ENCODE measurements at places on chromosomes 3 and 15.

GRCh38 chr3:117868766-117869165 is 1159.2 kb downstream of the TUSC7 start:
- no peak overlapping the region for H3K4me3 ChIP-seq
- H3K27me3 ChIP-seq, result no peaks in the 10 kb centered on the region
- DNase-seq, result no peak
- no peak overlapping the region for H3K27ac ChIP-seq
- H3K36me3 ChIP-seq, result no peaks in the 10 kb centered on the region

GRCh38 chr15:47917881-47918280 is 200.6 kb downstream of the SEMA6D start:
- no peak overlapping the region for H3K27ac ChIP-seq
- H3K4me3 ChIP-seq, result no peak overlapping the region
- H3K4me1 ChIP-seq, result no peaks in the 10 kb centered on the region
- DNase-seq, result no peak

GRCh38 chr3:184582646-184583577 is 21.3 kb downstream of the EPHB3 start:
- no peak for DNase-seq
- H3K4me3 ChIP-seq, result no peak overlapping the region
- no peaks in the 10 kb centered on the region for H3K27me3 ChIP-seq

- peaks cover 5% of the 10 kb centered on the region for H3K36me3 ChIP-seq
- no peaks in the 10 kb centered on the region for H3K27me3 ChIP-seq
- no peak overlapping the region for H3K4me3 ChIP-seq
Observed at GRCh38 chr3:172224560-172225214, 185.3 kb downstream of the FNDC3B start.

- H3K4me1 ChIP-seq, result no peaks in the 10 kb centered on the region
- H3K4me3 ChIP-seq, result no peak overlapping the region
- H3K27ac ChIP-seq, result no peak overlapping the region
- DNase-seq, result no peak
- no peaks in the 10 kb centered on the region for H3K27me3 ChIP-seq
Observed at GRCh38 chr15:75864213-75865059, 21.2 kb downstream of the UBE2Q2 start.

GRCh38 chr3:8517487-8517886 is 15.9 kb downstream of the LMCD1 start:
- peaks cover 5% of the 10 kb centered on the region for H3K4me1 ChIP-seq
- no peak overlapping the region for H3K27ac ChIP-seq
- H3K36me3 ChIP-seq, result peaks cover 29% of the 10 kb centered on the region

DNA sequence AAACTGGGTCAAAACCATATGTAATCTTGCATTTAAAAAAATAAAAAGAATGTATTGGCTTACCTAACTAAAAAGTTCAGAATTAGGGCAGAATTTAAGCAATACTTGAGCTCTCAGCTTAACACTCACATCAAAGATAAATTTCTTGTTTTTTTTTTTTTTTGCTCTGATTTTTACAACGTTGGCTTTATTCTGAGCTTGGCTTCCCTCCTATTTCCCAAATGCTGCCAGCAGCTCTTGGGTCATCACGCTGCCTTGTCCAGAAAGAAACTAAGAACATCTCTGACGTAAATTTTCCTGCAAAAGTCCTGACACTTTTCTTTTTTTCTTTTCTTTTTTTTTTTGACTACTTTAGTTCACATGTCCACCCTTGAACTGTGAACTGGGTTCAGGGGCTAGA is 150.6 kb upstream of the TGFBR2 start:
- H3K27ac ChIP-seq, result no peak overlapping the region
- DNase-seq, result no peak
- no peaks in the 10 kb centered on the region for H3K4me1 ChIP-seq
- no peak overlapping the region for H3K4me3 ChIP-seq

DNA sequence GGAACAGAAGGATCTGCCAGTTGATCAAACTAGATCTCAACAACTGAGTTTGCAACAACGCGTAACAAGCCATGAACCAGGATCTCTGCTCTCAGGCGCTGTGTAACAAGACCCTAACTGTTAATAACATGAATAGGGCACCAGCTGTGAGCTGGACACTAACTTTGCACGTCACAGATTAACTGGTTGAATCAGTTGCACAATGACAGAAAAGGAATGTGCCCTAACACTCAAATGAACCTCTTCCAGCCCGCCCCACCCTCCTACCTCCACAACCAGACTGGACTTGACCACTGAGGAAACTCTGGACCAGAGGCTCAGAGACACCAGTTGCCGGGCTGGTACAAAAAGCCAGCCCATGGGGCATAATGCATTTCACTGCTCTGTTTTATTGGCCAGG is 34.3 kb downstream of the MCF2L2 start:
- H3K4me1 ChIP-seq, result peaks cover 19% of the 10 kb centered on the region
- no peak for DNase-seq
- H3K27ac ChIP-seq, result peak overlapping the region; percentile 83

GRCh38 chr3:143084856-143085731 is 34.5 kb upstream of the CHST2 start:
- H3K4me1 ChIP-seq, result no peaks in the 10 kb centered on the region
- H3K27ac ChIP-seq, result no peak overlapping the region
- DNase-seq, result no peak
- H3K4me3 ChIP-seq, result no peak overlapping the region

DNA sequence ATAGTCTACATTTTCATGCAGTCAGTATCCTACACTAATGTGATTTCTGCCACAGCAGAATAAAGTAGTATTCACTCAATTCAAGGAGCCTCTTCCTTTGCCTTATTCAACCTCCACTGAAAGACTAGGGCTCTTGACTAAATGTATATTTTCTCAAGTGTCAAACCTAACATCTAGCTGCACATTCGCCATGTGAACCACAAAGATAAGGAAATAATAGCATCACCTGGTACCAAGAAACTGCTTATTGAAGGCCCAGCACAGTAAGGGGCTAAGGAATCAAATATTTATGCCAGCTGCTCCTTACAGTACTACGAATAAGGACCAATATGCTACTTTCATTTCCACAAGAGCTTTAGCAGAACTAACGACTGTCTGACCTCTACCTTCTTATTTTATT is 1.3 kb downstream of the SRP14 start:
- peaks cover 49% of the 10 kb centered on the region for H3K36me3 ChIP-seq
- H3K4me1 ChIP-seq, result no peaks in the 10 kb centered on the region
- no peaks in the 10 kb centered on the region for H3K27me3 ChIP-seq
- no peak for DNase-seq

DNA sequence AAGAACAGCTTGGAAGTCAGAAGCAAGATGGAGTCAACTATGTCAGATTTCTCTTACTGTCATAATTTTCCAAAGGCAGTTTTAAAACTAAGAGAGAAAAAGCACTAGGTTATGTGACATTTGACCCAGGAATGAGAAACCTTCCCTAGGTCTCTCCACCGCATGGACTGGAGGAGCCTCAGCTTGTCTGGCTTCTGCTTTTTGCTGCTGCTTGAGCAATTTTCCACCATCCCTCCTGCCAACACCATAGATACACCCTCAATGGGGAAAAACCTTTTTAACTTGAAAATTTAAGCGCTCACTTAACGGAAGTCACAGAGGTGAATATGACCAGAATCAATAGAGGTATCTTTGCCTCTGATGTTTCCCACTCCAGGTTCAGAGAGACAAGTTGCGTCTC is 17.8 kb upstream of the IREB2 start:
- no peaks in the 10 kb centered on the region for H3K36me3 ChIP-seq
- H3K27me3 ChIP-seq, result no peaks in the 10 kb centered on the region
- no peak for DNase-seq
- no peaks in the 10 kb centered on the region for H3K4me1 ChIP-seq

GRCh38 chr3:142844339-142844977 is 44.4 kb downstream of the PCOLCE2 start:
- no peaks in the 10 kb centered on the region for H3K4me1 ChIP-seq
- no peaks in the 10 kb centered on the region for H3K27me3 ChIP-seq
- DNase-seq, result peak; percentile 25

DNA sequence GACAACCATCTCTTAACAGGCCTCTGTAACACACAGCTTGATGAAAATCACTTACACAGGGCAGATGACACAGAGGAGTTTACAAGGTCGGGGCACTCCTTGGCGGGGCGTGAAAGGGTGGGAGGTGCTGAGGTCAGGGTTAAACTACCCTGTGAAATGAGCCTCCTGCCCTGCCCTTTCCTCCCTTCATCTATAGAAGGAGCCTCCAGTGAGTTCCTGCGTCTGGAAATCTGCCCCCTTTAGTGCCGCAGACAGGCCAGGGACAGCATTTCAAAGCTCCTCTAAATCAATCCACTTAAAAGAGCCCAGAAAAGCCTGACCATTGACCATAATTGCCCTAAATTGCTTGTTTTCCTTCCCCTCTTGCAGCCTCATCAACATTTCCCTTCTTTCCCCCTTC is 1.9 kb downstream of the ROBO1 start:
- H3K36me3 ChIP-seq, result no peaks in the 10 kb centered on the region
- no peak overlapping the region for H3K27ac ChIP-seq

DNA sequence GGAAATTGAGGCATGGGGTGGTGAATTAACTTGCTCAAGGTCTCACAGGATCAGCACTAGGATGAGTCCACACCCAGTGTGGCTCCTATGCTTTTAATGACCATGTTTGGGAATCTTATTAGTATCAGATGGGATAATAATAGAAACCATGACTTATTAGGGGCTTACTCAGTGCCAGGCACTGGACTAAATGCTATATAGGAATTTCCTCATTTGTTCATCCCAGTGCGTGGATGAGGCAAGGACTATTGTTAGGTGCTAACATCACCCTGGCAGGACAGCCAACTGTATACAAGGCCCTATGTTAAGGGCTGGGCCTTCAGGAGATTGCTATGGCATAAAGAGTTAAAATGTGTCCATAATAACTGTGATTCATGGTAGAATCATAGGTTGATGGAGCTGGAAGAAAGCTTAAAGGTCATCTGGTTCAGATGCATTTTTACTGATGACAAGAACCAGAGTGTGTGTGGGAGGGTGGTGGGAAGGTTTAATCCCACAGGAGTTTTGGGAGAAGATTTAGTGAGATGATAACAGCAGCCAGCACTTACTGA is 4.7 kb upstream of the FEM1B start:
- no peaks in the 10 kb centered on the region for H3K27me3 ChIP-seq
- H3K36me3 ChIP-seq, result no peaks in the 10 kb centered on the region
- DNase-seq, result no peak
- H3K4me3 ChIP-seq, result 0 out of 2 replicates have a peak overlapping the region, but pooled peaks have one; percentile 2
- peaks cover 17% of the 10 kb centered on the region for H3K4me1 ChIP-seq

- peaks cover 3% of the 10 kb centered on the region for H3K4me1 ChIP-seq
- peaks cover 5% of the 10 kb centered on the region for H3K27me3 ChIP-seq
- DNase-seq, result no peak
- no peak overlapping the region for H3K4me3 ChIP-seq
Observed at GRCh38 chr15:73345658-73346057, 23.1 kb downstream of the HCN4 start.

- H3K4me1 ChIP-seq, result no peaks in the 10 kb centered on the region
- H3K27me3 ChIP-seq, result no peaks in the 10 kb centered on the region
- no peaks in the 10 kb centered on the region for H3K36me3 ChIP-seq
- no peak for DNase-seq
- H3K27ac ChIP-seq, result no peak overlapping the region
Observed at GRCh38 chr3:155064920-155065319, 15.2 kb upstream of the MME start.

DNA sequence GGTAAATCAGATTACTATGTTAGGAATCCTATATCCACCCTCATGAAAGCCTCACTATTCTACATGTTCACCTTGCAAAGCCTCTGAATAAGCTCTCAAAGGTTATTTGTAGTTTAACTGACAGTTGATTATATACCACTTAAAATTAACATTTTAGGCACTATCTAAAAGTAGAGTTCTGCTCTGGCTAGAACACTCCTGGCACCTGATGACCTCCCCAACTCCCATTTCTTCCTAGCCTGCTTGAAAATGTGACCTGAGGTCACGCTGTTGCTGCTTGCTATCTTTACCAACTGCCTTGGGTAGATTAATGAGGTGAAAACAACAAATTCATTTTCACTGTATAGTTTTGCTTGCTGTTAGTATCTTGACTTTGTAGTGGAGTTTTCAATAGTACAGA is 220.7 kb downstream of the GBE1 start:
- H3K36me3 ChIP-seq, result peaks cover 11% of the 10 kb centered on the region
- no peaks in the 10 kb centered on the region for H3K4me1 ChIP-seq
- no peak overlapping the region for H3K4me3 ChIP-seq
- no peak overlapping the region for H3K27ac ChIP-seq

GRCh38 chr3:25427563-25427941 is 511 bp upstream of the RARB start:
- H3K4me1 ChIP-seq, result peaks cover 26% of the 10 kb centered on the region
- H3K27ac ChIP-seq, result peak overlapping the region; percentile 89
- H3K4me3 ChIP-seq, result peak overlapping the region; percentile 70
- peak; percentile 24 for DNase-seq

DNA sequence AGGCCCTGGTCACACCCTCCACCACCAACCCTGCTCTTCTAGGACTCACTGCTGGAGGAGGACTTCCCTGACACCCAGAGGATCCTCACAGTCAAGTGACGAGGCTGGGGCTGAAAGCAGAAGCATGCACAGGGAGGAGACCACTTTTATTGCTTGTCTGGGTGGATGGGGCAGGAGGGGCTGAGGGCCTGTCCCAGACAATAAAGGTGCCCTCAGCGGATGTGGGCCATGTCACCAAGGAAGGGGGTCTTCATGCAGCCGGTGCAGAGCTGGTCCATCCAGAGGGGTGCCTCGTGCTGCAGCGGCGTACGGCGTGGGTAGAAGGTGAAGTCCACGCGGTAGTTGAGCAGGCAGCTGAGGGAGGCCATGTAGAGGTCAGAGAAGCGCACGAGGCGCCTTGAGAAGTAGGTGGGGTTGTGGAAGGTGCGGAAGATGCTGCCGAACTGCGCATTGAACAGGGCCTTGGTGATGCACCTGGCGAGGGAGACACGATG is 9.4 kb downstream of the NT5DC2 start:
- DNase-seq, result no peak
- no peak overlapping the region for H3K4me3 ChIP-seq
- H3K27ac ChIP-seq, result peak overlapping the region; percentile 8
- H3K36me3 ChIP-seq, result peaks cover 50% of the 10 kb centered on the region
- no peaks in the 10 kb centered on the region for H3K27me3 ChIP-seq

GRCh38 chr15:78249131-78249530 is 14.8 kb upstream of the ACSBG1 start:
- H3K4me1 ChIP-seq, result no peaks in the 10 kb centered on the region
- no peak overlapping the region for H3K27ac ChIP-seq
- H3K36me3 ChIP-seq, result no peaks in the 10 kb centered on the region

- no peaks in the 10 kb centered on the region for H3K36me3 ChIP-seq
- peak; percentile 21 for DNase-seq
- H3K4me3 ChIP-seq, result no peak overlapping the region
- H3K27me3 ChIP-seq, result no peaks in the 10 kb centered on the region
Observed at GRCh38 chr3:133328373-133328772, 71.5 kb upstream of the BFSP2 start.

Measured in SK-N-SH (cell line).